SK-N-SH (cell line): ENCODE measurements at places on chromosomes 3 and 15.

GRCh38 chr15:66999046-66999968 lies 66.1 kb upstream of the SMAD3 start:
- DNase-seq, result no peak

GRCh38 chr3:131630097-131630496 lies 127.3 kb upstream of the MRPL3 start:
- no peak for DNase-seq

DNA sequence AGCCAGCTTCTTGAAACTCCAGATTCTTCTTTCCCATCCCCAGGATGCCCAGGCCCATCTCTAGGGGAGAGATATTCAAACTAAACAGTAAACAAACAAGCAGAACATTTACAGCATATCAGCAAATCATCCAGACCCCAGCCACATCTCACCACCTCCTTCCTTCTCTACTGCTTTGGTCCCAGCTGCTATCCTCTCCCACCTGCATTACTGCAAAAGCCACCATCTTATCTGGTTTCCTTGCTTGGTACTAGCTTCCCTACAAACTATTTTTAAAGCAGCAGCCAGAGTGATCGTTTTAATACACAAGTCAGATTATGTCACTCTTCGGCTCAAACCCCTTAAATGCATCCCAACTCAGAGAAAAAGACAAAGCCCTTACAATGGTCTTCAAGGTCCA lies 4.8 kb downstream of the LYSMD2 start:
- DNase-seq, result no peak

DNA sequence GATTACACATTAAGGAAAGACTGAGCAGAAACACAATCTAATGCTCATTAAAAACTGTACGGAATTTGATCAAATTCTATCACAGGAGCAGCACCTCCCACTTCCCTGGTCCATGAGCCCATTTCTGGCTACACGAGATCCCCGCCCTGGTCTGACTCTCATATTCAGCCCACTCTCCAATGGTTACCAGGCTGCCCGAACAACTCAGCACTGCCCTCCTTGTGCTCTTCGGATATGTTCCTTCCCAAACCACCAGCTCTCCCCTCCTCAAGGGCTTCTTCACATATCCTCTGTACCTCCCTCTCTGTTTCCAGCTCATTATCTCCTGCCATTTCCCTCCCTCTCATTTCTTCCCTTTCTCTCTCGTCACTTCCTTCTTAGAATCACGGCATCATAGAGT lies 180.5 kb downstream of the RSL24D1 start:
- DNase-seq, result no peak

GRCh38 chr3:107446706-107447105 lies 69.5 kb downstream of the CCDC54 start:
- no peak for DNase-seq

- DNase-seq, result no peak
These were observed 477.1 kb upstream of the KCNMB2 start for GRCh38 chr3:178059119-178059518.

DNA sequence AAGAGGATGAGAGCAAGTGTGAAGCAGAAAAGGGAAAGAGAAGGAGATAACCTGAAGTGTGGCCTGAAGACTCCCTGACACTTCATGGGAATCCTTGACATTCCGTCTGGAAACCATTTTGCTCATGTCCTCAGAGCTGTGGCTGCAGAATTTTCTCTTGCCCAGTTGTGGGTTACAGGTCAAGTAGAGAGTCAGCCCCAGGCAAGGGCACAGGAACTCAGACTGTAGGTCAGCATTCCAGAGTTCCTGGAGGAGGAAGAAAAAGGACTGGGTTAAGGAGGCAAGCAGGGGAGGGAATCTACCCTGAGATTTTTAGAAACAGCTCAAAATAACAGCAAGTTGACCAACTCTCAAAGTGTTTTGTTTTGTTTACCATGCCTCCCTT lies 4.1 kb upstream of the THSD4 start:
- no peak for DNase-seq

DNA sequence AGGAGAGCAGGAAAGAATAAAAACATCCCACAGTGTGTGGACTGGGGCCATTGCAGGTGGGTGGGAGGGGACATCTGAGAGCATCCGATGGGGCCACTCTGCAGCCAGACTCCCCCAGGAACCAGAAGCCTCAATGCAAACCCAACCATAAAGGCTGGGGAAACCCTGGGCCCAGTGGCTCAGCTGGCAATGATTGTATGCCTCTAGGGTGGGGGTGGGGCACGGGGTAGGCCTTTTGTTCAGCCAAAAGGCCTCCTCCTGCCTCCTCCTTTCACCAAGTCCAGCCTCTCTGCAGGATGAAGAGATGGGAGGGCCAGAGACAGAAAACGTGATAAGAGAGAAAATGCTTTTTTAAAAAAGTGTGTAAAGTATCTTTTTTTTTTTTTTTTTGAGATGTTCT lies 45.5 kb upstream of the HERC1 start:
- no peak for DNase-seq

- DNase-seq, result no peak
These were observed 28.6 kb upstream of the ST8SIA2 start for GRCh38 chr15:92365084-92365483.

DNA sequence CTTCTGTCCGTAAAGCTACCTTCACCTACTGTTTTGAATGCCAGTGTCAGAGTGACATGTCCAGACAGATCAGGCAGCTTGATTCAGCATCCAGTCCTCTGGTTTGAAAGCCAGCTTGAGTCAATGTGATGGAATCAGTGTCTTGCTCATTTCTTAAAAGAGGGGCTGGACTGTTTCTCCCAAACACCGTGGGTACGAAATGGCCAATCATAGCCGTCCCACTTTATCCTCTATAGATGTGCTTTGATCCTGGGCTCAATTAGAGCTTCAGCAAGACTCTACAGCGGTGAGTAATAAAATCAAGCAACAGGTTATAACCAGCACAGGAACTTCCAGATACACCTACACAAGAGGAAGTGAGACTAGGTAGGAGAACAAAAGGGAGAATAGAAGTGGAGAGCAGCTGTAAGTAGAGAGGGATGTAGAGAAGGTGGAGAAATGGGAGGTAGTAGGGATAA lies 17.0 kb upstream of the OR5K1 start:
- no peak for DNase-seq

GRCh38 chr3:105752791-105753415 lies 115.9 kb downstream of the CBLB start:
- peak; percentile 52 for DNase-seq

DNA sequence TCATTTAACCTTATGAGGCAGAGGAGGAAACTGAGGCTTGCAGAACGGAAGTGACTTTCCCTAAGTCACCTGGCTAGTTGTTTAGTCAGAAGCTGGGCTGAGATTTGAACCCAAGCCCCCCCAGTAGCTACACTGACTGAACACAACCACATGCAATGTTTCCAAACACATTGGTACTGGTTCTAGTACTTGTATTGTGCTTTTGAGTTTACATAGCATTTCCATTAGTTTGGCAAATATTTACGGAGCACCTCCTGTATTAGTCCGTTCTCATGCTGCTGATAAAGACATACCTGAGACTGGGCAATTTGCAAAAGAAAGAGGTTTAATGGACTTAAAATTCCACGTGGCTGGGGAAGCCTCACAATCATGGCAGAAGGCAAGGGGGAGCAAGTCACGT lies 56.3 kb upstream of the ITGA11 start:
- no peak for DNase-seq

GRCh38 chr3:143249014-143249413 lies 129.4 kb downstream of the CHST2 start:
- no peak for DNase-seq

DNA sequence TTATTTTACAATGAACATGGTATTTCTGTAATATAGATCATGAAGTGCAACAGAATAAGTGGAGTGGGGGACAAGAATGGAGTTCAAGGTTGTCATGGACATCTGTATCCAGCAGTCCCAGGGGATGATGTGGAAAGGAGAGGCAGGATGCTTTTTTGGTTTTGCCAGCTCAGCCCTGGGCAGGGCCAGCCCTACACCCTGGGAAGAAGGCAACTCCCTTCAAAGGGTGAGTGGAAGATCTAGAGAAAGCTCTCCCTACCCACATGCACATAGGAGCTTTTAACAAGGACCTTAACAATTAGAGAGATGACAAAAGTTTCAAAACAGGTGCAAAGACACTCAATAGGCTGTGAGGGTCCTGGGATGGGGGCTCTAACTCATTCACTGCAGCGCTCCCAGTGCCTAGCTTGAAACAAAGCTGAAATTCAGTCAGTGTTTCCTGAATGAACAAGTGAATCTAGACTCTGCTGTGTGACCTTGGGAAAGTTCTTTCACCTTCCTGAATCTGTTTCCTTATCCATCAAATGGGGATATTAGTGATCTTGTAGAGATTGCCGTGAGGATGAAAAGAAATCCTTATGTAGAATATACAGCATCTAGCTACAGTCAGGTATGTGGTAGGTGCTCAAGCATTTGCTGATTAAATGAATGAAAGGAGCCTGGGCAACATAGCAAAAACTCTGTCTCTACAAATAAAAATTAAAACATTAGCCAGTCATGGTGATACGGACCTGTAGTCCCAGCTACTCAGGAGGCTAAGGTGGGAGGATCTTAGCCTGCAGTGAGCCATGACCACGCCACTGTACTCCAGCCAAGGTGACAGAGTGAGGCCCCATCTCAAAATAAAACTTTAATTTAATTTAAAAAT lies 14.3 kb downstream of the BHLHE40 start:
- DNase-seq, result no peak

DNA sequence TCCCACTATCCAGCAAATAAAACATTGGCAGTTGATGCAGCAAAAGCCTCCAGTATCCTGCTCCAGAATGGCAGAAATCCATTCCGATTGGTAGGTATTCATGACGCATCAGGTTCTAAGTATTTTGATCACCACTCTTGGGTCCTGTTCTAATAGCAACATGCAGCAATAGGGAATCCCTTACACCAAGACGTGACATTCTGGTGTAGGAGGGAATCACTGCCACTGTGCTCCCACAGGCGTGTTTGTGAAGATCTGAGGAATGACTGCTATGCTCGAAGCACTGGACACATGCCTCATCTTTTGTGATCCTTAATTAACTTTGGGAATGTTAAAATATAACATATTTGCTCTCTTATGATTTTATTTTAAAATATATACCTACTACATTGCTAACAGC lies 552.9 kb downstream of the MECOM start:
- DNase-seq, result no peak

GRCh38 chr3:140850210-140850955 lies 91.3 kb upstream of the SLC25A36 start:
- DNase-seq, result no peak

DNA sequence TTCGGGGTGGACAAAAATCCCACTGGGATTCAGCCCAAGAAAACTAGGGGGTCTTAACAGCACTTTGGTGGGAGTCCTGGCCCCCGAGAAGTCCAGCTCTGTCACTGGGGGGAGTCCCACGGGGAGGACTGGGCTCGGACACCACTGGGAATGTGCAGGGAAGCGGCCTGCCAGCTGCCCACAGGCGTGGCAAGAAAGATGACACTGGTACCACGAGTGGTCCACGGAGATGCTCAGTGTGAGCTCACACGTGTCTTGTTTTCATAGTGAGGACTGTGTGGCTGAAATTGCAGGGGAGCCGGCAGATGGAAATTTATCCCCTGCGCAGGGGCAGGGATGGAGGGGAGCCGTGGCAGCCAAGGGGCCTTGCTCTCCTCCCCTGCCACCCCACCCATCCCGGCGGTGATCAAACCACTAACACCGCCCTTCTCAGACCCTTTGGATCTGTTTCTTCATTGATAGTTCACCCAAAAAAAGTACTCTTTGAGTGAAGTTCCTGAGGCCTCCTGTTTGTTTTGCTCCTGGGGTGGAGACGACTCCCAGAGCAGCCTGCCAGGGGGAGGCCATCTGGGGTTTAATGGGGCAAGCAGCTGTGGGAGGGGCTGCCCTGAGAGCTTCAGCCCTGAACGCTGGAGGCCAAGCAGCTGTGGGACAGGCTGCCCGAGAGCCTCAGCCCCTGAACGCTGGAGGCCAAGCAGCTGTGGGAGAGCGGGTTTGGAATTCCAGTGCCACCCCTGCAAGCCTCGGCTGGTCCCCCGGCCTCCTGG lies 130.9 kb downstream of the LRRK1 start:
- DNase-seq, result peak; percentile 50

GRCh38 chr3:156689608-156690007 lies 15.2 kb downstream of the TIPARP start:
- no peak for DNase-seq
